ENCODE measurements at places on chromosomes 2 and 18.

GRCh38 chr2:65518751-65519150, 86.4 kb upstream of the SPRED2 start:
- DNase-seq: no peak

DNA sequence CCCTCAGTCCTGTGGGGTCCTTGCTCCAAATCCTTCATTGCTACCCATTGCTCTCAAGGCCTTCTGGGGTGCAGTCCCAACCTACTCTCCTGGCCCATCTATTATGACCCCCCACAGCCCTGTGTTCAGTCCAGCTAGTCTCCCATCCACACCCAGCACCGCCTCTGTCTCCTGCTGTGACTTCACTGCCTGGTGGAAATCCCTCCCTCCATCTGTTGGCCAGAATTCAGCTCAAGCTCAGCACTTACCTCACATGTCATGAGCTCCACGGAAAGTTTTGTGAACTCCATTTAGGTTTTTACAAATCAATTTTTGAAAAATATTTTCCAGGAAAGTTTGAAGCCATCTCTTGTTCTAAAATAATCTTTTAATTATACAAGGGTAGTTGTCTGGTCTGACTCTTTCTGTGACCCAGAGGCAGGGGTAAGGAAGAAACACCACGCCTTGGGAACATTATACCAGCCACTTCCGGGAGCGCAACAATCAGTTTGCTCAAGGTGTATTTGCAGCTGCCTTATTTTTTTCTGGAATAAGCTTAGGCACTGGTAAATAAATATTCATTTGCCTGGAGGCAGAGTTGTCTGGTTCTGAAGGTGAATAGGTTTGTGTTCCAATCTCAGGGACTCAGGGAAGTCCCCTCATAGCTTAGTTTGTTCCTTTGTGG, 110.8 kb downstream of the VIT start:
- DNase-seq: no peak

DNA sequence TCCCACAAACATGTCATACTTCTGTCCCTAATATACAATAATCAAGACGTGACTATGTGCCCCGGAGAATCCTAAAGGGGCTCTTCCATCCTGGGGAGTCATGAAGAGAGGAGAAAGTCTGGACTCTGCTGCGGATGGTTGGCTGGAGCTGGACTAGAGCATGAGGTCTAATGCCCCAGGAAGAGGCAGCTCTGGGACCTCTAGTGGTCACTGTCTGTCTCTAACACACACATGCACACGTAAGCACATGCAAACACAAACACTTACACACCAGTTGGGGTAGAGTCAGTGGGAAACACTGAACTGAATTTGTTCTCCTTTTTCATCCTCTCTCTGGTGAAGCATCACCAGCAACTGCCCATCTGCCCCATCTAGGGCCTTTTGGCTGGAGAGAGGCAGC, 271.6 kb downstream of the TDRD15 start:
- DNase-seq: no peak

- DNase-seq: no peak
Observed at GRCh38 chr18:43869451-43870008, 592.2 kb upstream of the SYT4 start.

- DNase-seq: no peak
Observed at GRCh38 chr2:88636026-88636425, 8.8 kb upstream of the EIF2AK3 start.

Data from cardiac muscle cell (in vitro differentiated cells and primary cell).